ENCODE measurements at places on chromosomes 6 and 20. TPM values are rescaled to one million over a fixed set of nuclear protein-coding genes. Genes with fewer than 3 reads are reported as not detected.

- no peak for DNase-seq
These were observed 86.1 kb downstream of the SIM1 start for GRCh38 chr6:100378576-100378975.

LY6G6C gene
- total RNA-seq: 1.2 TPM

CFB gene
- total RNA-seq: not detected

- DNase-seq: no peak
These were observed 45.0 kb upstream of the IRF4 start for GRCh38 chr6:346386-347030.

DNA sequence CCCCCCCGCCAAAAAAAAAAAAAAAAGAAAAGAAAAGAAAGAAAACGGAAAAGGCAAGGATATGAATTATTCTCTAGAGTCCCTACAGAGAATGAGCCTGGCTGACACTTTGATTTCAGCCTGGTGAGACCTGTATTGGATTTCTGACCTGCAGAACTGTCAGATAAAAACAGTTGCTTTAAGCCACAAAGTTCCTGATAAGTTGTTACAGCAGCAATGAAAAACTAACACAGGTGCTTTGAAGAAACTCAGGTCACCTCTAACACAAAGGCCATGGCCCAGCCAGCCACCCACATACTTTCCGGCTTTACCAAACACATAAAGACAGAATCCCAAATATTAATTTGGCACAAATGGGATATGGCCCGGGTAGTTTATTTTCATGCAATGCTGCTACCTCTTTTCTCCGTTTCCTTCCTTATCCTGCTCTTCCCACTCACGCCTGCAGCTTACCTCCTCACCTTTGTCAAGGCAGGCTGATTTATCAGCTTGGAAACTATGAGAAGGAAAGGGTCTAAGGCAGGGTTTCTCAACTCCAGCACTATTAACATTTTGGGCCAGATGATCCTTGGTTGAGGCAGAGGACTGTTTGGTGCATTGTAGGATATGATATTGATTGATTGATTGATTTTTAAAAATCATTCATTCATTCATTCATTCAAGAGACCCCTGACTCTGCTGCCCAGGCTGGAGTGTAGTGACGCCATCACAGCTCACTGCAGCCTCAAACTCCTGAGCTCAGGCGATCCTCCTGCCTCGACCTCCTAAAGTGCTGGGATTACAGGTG, 88.1 kb downstream of the ATXN1 start:
- DNase-seq: no peak

DNA sequence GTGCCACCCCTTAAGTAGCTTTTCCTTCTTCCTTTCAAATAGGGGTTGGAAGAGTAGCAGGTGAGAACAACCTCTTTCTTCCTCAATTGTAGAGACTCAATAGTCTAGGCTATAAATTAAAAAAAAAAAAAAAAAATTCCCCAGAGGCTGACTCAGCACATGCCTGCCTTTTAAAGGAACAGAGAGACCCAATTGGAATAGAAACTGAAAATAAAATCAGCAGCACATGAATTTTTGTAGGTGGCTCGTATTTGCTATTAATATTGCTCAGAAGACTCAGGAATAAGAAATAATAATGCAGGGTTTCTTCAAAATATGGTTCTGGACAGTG, 19.3 kb downstream of the TOP1 start:
- DNase-seq: no peak

INSM1 gene
- 22.6 TPM for total RNA-seq

FAM162B gene
- total RNA-seq: 2.5 TPM

GRCh38 chr6:97110149-97110548, 172.9 kb downstream of the MMS22L start:
- no peak for DNase-seq

DNA sequence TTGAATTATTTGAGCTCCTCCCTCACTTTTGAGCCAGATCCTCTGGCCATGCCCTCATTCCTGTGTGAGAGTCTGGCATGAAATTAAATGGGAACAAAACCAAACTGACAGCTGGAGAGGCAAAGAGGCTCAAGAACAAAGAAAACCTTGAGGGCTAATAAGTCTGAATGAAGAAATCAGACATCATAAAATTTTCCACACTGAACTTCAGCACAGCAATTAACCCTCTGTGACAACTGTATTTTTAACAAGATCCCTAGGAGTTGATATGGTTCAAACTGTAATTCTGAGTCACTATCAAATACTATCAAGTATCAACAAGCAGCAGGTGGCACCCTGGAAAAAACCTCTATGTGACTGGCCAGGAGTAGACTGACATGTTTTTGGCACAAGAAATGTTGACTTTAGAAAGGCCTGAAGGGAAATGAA, 109.4 kb upstream of the EMILIN3 start:
- no peak for DNase-seq

- DNase-seq: no peak
These were observed 307.8 kb downstream of the TAF4 start for GRCh38 chr20:61757678-61758563.

CHMP4B gene
- 97.2 TPM for total RNA-seq

- DNase-seq: no peak
These were observed 28.1 kb downstream of the TFAP2B start for GRCh38 chr6:50846852-50847155.

DNA sequence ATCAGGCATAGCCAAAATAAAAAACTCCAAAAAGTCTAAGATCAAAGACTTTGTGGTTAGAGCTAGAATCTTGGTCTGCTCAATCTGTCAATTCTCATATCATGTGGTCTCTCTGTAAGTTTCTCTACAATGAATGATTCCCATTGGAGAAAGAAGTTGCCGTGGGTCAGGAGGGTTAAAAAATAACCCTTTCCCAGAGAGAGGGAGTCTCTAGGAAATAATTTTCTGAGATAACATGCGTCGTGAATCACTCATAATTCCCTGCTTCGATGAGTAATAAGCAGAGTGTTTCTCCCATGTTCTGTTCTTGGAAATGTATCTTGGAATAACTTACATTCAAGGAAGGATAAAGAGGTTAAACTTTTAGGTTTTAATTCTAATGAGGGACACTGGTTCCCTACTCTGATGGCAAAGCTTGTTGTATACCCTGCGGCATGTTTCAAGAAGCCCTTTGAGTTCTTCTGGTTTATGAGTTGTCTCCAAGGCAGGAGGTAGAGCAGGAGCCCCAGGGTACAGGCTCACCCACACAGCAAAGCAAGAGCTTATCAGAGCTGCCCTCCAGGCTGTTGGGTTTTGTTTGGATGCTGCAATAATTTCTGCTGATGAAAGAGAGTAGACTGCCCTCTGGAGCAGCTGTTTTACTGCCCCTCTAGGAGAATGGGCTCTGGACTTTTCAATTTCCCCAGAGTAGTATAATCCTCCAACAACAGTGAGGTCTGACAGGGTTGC, 599.1 kb downstream of the QKI start:
- DNase-seq: no peak

DNA sequence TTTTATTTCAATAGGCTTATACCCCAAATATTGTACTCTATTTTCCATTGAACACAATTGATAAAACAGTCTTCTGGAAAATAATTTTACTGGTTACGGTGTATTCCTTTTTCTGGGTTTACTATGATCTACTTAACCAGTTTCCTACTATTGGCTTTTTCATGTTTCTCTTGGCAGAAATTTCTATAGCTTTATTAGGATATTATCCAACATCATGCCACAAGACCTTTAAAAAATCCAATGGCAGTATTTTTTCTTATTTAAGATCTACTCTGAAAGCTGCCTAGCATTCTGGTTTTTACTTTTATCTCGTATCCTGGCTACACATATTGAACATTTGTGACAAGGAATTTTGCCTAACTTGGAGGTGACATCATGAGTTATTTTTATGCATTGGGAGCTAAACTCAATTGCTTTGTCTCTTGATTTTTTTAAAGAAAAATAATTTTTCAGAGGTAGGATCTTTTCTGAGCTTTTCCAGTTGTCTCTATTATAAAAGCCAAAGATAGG, 45.5 kb downstream of the SLC9A8 start:
- DNase-seq: no peak

GRCh38 chr6:150881911-150882481, 16.5 kb downstream of the MTHFD1L start:
- DNase-seq: peak; percentile 34

DNA sequence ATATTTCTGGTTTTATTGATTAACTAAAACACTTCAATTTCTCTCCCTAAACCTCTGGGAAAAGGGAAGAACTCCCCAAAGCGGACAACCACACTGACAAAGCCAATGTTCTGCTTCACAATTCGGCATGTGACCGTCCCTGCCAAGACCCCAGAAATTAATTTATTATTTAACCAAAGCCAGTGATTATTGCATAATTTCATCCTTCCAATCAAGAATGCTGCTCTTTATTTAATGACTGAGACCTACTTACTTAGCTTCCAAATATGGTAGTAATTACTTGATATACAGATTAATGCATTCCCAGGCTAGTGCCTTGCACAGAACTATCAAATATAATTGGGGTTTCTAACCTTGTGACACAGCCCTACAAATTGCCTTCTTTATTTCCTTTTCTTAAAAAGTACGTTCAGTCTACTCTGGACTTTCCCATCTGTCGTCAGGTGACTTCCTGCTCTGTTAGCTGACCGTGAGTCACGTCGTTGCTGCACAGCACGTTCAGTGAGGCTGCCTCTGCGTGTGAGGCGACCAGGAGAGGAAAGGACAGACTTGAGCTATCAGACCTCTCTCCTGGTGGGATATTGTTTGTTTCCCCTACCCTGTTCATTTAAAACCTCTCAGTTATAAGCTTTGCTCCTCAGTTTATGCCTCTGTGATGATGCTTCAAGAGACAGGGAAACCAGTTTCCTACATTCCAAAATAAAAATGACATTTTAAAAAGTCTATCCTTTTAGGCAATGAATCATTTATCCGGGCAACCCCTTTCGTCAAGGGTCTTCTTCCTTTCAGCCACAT, 55.7 kb upstream of the TNFAIP3 start:
- no peak for DNase-seq

GRCh38 chr6:169638388-169638787, 63.4 kb downstream of the WDR27 start:
- no peak for DNase-seq

SFT2D1 gene
- total RNA-seq: 30.4 TPM

FAM217A gene
- not detected for total RNA-seq

MOG gene
- not detected for total RNA-seq

DNA sequence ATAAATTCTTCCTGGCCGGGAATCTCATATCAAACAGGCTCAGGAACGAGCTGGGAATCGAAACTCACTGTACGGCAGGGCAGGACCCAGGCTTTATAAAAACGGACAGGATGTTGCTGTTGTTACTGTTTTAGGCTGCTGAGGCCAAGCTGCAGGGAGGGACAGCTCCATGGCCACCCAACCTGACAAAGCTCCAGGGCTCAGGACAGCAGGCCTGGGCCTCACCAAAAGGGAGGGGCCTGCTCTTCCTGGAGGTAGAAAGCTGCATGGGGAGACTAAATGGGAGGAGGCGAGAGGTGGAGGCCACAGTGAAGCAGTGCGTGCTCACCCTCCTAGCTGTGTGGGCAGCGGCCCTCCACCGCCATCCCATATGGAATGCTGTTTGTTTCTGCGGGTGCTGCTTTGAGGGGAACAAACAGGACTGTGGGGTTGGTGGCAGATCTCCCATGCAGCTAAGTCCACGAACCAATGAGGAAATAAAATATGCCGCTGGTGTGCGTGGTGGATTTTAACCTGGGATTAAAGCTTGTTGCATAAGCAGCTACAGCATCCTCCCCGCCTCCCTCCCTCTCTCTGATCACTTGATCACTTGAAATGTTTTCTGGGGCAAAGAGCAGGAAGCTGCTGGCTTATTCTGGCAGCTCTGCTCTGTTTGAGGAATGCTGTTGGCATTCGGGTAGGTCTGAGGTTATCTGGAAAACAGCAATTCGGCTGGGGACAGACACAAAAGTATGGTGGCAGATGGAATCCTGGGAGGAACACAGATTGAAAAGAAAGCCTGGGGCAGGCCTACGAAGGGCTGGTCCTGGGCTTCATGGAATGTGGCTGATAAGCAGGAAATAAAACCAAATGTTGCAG, 2.4 kb upstream of the ZMYND8 start:
- no peak for DNase-seq

GRCh38 chr6:80158478-80158989, 52.1 kb downstream of the BCKDHB start:
- no peak for DNase-seq

DNA sequence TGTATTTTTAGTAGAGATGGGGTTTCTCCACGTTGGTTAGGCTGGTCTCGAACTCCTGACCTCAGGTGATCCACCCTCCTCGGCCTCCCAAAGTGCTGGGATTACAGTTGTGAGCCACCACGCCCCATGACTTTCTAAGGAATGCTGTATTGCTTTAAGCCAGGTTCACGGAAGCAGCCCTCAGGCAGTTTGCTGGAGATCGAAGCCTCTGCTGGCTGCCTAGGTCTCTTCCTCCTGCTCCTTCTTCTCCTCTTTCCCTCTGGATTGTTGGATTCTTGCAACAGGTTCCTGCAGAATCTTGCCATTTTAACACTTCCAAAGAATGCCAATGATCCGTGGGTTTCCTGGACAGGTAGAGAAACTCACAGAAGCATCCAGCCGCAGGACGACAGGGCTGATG, 29.3 kb upstream of the B4GALT5 start:
- DNase-seq: no peak

SLC26A8 gene
- 0.33 TPM for total RNA-seq

TTLL9 gene
- total RNA-seq: 2.9 TPM

- no peak for DNase-seq
These were observed 356.6 kb upstream of the SULF2 start for GRCh38 chr20:48141660-48142515.

TCP11 gene
- total RNA-seq: not detected

DNA sequence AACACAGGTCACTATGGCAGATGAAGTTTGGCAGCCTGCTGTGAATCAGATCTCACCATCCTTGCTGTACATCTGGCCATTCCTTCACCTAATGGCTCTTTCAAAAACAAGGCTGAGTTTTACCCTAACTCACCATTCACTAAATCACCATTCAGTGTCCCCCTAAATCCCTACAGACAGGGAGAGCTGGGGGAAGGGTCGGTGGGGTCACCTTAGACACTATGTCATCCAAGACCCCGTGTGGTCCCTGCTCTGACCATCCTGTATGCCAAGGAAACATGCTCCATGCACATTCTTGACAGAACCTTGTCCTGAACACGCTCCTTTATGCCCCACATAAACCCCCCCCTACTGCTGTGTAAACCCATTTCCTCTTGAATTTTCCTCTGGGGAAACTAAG, 31.8 kb upstream of the IL17A start:
- DNase-seq: no peak
